Thoracic aorta (tissue), 2 donors: ENCODE measurements at places on chromosomes 6 and 20.

- DNase-seq, result no peak
Observed at GRCh38 chr6:12030993-12031550, 19.0 kb downstream of the HIVEP1 start.

- no peak for DNase-seq
Observed at GRCh38 chr6:45427726-45428125, 50.0 kb upstream of the SUPT3H start.

DNA sequence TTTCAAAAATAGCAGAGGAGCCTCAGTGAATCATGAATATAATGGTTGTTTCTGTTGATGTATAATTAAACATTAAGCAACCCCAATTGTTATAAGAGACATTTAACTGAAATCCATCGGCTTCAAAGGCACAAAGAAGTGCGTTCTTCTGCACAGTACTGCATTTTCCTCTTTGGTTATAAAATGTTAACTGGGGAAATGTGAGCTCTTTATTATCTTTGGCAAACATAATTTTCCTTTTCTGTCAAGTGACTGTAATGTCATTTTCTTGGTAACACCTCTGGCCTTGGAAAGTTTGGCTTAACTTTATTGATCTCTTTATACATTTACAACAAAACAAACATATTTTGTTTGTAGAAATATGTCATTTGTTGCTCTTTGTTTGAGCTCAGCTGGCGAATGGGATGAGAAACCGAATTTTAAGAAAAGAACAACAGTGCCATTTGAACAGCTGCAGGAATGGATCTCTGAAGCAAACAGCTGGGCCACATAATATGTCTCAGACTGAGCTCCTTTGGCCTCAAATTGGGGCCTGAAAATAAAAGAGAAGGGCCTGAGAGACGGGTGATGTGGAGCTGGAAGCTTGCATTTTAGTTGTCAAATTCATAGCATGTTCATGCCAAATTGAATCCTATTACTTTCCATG, 427.0 kb upstream of the SPTLC3 start:
- DNase-seq, result no peak

DNA sequence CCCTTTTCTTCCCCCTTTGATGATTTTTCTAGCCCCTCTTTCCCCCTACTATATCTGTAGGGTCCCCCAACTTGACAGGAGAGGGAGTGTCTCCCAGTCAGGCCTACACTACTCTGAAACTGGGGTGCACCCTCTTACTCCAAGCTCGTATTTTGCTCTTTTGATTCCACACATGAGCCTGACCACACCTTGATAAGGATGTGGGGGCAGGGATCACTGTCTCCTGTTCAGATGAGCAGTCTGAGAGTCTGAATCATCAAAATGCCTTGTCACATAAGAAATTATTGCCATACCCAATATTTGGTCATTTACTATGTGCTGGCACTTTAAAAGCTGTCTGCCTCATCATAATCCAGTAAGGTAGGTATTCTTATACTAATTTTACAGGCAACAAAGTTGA, 15.9 kb downstream of the PNPLA1 start:
- no peak for DNase-seq

DNA sequence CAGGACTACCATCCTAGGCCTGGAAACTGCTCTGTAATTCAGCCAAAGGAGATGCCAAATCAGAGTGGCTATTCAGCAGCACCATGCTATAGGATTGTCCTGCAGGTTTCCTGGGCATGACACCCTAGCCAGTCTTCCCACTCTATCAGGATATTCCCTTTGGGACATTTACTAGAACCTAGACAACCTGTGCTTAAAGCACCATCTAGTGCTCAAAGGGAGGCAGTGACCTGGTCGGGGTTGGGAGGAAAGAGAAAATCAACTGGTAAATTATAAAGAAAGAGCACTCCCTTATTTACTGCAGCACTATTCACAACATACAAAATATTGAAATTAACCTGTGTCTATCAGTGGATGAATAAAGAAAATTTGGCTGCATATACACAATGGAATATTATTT, 67.2 kb upstream of the SMLR1 start:
- no peak for DNase-seq

DNA sequence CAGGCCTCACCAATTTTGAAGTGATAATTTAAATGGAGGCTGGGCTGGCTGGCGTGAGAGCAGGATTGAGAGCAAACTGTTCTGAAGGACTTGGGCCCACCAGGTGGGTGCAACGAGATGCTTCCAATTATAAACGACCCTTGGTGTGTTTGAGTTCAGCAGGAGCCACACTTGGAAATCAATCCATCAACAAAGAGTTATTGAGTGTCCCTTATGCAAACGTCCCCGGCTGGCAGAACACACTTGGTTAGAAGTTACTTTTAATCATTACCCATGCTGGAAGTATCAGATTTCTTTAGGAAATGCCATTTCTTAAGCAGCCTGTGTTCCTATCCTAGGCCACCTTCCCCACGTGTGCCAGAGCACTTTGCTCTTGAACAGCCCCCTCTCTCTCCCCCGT, 37.8 kb upstream of the ZNF831 start:
- DNase-seq, result no peak

GRCh38 chr6:44059359-44060346, 67.6 kb downstream of the MRPL14 start:
- DNase-seq, result no peak

- no peak for DNase-seq
Observed at GRCh38 chr6:81933608-81934051, 181.1 kb upstream of the TENT5A start.

DNA sequence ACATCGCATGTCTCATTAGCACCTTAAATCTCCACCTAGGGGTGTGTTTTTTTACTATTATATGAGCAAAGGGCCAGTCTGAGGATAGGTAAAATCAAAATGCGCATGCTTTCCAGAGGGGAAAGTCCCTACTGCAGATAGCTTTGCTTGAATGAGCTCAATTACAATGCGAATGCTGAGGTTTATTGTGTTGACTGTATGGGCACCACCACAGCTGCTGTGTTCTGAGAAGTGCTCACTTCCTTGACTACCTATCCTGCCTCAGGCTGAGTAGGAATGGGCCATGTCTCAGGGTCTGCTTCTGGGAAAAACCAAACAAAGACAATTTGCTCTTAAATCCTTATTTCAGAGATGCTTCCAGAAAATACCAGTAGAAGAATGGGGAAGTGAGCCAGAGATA, 36.6 kb downstream of the MOCS1 start:
- DNase-seq, result no peak

DNA sequence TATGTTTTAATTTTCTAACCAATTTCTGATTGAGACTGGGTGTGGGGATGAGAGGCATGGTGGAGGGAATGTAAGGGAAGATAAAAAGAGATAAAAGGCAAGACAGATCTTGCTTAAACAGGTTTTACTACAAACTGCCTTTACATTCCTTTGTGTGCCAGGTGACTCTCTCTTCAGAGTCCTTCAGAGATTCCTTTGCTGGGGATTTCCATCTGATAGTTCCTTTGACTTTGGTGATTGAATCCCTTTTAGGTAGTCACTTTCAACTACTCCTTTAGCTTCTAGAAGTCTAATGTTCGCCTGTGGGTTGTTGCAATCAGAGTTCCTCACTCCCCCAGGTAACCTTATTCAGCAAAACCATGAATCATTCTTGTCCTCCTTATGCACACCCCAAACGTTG, 283.3 kb upstream of the MANEA start:
- DNase-seq, result no peak

GRCh38 chr6:71480577-71480976, 192.0 kb downstream of the OGFRL1 start:
- no peak for DNase-seq

DNA sequence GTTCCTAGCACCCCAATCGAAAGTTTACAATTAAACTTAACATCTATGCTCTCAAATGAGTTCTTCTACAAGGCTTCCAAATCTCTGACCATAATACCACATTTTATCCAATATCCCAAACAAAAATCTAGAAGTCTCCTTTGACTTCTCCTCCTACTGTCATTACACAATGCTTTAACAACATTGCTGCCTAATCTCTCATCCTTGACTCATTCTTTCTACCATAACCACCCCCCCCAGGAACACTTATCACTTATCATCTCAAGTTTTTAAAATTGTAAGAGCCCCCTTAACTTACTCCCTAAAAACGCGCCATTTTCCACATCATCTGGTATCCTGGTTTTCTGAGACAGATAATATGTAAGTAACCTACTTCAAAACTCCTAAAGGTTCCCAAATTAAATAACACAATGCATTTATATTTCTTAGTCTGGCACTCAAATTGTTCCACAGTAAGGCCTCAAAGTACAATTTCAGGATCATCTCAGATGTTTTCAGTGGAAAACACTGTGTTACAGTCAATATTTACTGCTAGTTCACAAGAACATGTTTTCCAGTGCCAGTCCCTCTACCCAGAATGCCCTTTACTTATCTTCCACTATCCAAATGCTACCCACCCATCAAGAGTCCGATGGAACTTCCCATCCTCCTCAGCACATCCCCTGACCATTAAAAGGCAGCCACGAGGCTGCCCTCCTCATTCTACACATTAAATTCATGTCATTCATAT, 308.2 kb upstream of the THEMIS start:
- DNase-seq, result no peak

GRCh38 chr6:83307849-83308248, 114.7 kb downstream of the RWDD2A start:
- DNase-seq, result no peak

GRCh38 chr20:24350923-24351368, 118.5 kb upstream of the SYNDIG1 start:
- no peak for DNase-seq

GRCh38 chr20:39057143-39057542, 95.0 kb downstream of the DHX35 start:
- no peak for DNase-seq

- DNase-seq, result no peak
Observed at GRCh38 chr6:4849226-4850022, 73.2 kb downstream of the CDYL start.
